ENCODE measurements at places on chromosomes 4 and X. TPM values are rescaled to one million over a fixed set of nuclear protein-coding genes. Genes with fewer than 3 reads are reported as not detected.

The CT45A2 gene
- polyA plus RNA-seq, result not detected

The TEX13B gene
- polyA plus RNA-seq, result not detected

The SH2D1A gene
- 0.11 TPM for polyA plus RNA-seq

The CLDN34 gene
- not detected for polyA plus RNA-seq

The CDKL2 gene
- polyA plus RNA-seq, result 0.45 TPM

The USP17L30 gene
- not detected for polyA plus RNA-seq

The RNF175 gene
- 2.2 TPM for polyA plus RNA-seq

The RNF150 gene
- polyA plus RNA-seq, result 0.82 TPM

The CCKAR gene
- polyA plus RNA-seq, result 1.0 TPM

All from adipose tissue (tissue), 3 donors.